ENCODE measurements at places on chromosomes 6 and 20.

DNA sequence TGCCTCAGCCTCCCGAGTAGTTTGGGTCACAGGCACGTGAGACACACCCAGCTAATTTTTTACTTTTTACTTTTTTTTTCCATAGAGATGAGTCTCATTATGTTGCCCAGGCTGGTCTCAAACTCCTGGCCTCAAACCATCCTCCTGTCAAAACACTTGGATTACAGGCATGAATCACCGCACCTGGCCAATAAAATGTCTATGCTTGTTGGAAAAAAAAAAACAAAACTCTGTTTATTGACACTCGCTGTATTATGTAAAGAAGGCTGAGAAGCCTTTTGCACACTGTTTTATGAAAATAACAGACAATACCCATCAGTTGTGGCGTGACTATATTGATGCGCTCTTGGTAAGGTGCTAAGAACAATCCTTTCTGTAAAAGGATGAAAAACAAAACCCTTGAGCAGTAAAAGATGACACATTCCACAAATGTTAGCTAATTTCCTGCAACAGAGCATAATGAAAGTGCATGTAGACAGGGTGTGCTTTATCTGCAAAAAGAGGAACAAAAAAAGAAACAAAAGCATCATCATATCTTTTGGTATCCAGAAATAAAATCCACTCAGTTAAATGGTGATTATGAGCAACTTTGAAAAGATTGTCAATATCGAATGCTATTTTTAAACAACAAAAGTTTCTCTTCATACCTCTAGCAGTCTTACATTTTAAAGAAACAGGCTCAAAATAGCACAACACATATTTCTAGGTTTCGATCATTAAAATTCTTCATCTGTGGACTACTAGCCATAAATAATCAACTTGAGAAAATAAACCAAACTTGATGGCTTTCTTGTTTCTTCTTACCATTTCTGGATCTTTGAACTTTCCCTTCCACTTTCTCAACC is 108.3 kb upstream of the PHACTR1 start:
- no peak for DNase-seq

DNA sequence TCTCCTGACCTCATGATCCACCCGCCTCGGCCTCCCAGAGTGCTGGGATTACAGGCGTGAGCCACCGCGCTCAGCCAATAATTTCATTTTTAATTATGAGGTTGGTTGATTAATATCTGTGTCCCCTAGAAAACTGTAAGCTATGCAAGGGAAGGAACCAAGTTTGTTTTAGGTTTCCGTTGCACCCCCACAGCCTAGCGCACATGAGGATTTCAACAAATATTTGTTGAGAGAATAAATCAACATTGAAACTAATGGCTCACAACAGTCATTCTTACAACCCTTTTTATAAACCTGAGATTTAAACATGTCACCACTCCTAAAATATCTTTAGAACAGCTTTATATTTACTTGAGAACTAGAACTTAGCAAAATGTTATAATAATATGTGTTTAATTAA is 114.0 kb upstream of the CARMIL1 start:
- no peak for DNase-seq

- DNase-seq: no peak
These were observed 161.0 kb downstream of the DHX35 start for GRCh38 chr20:39123185-39123557.

DNA sequence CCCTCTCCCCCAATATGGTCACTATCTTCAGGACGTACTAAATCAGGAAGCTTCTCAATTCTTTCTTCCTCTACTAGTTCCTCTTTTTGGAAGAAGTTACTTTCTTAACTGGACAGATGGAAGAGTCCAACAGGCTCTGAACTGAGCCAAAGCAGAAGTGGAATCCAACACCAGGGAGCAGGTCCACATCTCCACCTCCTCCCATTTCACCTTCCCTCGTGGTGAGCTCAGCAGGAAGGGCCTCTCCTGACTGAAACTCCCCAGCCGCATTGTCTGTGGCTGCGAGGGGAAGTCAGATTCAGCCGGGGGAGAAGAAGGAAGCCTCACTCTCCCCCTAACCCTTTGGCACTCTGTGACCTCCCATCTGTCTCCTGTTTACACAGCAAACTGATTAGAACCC is 63.8 kb upstream of the UST start:
- no peak for DNase-seq

DNA sequence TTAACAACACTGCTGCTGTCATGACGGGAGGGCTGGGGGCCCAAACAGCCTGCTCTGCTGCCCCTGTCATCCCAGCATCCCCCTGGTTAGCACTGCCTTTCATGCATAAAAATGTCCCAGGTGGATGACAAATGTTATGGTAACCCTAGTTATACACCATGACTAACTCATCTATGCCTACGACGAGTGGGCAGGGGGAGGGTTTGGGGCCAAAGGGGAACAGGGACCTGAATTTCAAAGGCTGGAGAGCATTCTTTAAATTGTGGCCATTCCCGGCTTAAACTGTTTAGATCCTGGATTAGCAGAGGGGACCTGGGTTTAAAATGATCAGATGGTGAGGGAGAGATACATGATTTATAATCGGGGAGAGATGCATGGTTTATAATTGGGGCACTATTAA is 24.4 kb downstream of the GNAS-AS1 start:
- DNase-seq: no peak

DNA sequence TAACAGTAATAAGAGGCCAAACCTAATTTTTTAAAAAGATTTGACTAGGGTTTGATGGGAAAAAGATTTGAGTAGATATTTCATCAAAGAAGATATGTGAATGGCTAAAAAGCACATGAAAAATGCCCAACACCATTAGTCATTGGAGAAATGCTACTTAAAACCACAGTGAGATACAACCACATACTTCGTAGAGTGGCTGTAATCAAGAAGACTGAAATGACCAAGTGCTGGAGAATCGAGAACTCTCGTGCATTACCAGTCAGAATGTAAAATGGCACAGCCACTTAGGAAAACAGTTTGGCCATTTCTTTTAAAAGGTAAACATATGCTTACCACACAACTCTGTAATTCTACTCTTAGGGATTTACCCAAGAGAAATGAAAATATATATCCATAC is 175.5 kb downstream of the EYA2 start:
- no peak for DNase-seq

DNA sequence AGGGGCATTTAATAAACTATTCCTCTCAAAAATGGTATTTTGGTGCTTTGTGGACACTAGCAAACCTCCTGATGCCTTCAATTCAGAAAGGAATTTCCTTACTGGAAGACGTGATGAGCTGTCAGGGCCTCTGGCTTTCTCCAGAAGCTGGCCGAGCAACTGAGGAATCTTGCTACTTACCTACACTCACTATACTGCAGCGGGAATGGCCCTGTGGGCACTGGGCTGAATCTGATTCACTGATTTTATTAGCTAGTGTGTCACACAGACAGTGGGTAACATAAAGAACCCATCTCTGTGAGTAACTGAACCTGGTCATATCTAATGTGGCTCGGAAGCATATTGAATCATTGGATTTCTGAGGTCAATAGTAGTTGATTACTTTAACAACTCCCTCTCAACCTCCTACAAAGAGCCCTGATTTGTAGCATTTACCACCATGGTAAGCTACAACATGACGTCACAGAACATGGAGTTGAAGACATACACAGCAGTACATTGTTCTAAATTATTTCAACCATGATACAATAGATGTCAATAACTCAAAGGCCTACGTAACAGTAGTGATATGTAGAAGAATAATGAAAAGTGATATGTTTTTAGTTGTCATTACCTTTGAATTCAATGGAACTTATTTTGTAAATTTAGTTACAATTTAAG is 232.1 kb downstream of the SYNE1 start:
- no peak for DNase-seq

- DNase-seq: no peak
These were observed 106.9 kb downstream of the SLC23A2 start for GRCh38 chr20:4894409-4894808.

- no peak for DNase-seq
These were observed 109.3 kb upstream of the EYA4 start for GRCh38 chr6:133131621-133132465.

- DNase-seq: no peak
These were observed 234.4 kb downstream of the PHACTR1 start for GRCh38 chr6:12950976-12951375.

GRCh38 chr6:136582711-136583471 is 32.7 kb upstream of the MAP7 start:
- peak; percentile 1 for DNase-seq

- DNase-seq: peak; percentile 38
These were observed 66.4 kb downstream of the STX11 start for GRCh38 chr6:144216668-144217218.

GRCh38 chr20:44075191-44075949 is 111.6 kb downstream of the JPH2 start:
- no peak for DNase-seq

- no peak for DNase-seq
These were observed 11.7 kb downstream of the RAB22A start for GRCh38 chr20:58321205-58321604.

DNA sequence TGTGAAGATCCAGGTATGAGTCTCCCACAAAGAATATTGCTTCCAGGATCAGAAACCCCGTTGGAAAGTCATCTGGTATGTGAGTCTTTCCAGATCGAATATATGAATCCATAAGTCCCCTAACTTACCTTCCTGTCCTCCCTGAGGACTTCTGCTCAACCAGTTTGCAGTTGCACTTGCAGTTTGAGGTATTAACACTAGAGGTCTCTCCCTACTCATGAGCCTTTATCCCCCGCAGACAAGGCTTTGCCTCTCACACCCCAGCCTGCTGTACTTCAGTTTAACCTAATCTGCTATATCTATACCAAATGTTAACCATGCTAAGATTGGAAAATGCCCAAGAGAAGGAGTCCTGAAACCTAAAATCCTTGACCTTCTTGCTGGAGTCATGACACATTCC is 135.3 kb upstream of the DEFB112 start:
- DNase-seq: peak; percentile 1

- DNase-seq: peak; percentile 59
These were observed 20.5 kb downstream of the PTK7 start for GRCh38 chr6:43096451-43097097.

DNA sequence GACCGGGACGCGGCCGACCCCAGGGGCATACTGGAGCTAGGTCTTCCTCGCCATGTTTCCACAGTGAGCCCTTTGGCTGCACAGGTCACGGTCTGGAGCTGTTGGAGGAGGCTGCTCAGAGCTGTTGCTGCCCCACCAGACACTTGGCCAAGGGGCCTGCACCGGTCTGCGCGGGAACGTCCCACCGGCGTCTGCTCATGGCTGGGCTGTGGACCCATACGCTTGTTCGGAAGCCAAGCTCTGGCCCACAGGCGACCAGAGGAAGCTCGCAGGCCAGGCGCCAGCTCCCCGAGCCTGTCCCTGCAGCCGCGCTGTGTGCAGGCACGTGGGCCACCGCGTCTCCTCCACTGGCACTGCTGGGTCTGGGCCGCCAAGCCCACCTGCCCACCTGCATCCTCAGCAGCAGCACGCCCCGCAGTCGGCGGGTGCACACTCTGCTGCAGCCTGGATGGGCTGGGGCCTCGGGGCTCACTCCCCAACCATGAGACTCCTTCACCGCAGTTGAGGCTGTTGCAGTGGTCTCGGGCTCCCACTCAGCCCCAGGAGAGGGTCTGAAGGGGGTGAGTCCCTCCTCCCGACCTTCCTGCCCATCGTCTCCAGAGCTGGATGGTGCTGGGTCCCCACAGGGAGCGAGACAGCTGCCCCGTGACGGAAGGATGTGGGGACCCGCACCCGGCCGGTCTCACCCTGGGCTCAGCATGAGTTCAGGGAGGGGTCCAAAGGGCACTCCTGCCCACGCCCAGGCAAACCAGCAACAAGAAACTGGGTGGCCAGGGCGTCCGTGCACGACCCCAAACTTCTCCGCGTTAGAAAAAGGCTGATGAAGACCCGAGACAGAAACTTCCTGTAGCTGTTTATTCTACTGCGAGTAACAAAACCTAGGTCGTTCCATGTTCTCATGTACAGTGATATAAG is 15.5 kb upstream of the TCFL5 start:
- DNase-seq: no peak

GRCh38 chr20:51789434-51789833 is 12.9 kb downstream of the SALL4 start:
- no peak for DNase-seq

DNA sequence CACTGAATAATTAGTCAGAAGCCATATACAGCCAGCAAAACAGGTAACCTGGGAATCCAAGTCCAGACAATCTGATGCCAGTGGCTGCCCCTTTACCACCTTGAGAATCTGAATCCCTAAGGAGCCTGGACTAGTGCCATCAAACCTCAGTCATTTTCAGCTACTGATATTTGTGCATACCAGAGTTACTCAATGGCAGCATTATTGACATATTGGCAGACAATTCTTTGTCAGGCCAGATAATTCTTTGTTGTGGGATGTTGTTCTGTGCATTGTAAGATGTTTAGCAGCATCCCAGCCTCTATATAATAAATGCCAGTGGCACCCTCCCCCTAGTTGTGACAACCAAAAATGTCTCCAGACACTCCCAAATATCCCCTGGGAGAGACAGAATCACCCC is 3.2 kb upstream of the EIF2S2 start:
- DNase-seq: no peak

- DNase-seq: no peak
These were observed 103.9 kb downstream of the AIG1 start for GRCh38 chr6:143164565-143165105.

DNA sequence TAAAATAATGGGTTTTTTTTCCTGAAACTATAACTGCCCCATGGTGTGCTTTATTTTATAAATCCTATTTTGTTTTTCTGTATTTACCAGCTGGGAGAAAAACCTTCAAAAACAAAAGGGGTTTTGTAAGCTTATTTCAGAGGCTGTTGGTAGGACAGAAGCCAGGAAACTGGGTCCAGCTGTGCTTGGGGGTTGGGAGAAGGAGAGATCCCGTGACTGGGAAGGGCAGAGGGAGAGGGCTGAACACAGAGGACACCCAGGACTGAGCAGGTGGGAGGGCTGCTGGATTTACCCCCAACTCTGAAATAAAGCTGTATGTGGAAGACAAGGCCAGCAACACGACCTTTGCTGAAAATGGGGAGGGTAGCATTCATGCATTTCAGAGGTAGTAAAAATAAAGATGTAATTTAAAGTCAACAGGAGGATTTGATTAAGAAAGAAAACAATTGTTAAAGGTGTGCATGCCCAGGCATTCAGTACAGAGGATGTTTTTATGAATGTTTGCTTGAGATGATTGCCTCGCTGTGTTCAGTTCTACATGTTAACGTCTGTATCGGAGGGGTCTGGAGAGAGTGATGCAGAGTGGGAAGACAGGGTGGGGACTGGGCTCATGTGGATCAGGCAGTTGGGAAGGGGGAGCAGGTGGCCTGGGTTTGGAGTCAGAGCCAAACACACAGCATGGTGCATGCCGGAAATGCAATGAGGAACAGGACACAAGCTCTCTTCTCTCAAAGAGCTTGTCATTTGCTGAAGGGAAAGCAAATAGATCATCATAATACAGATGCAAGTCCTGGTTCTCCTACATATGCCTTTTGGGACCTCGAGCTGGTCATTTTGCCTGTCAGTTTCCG is 21.4 kb downstream of the ARFGEF3 start:
- no peak for DNase-seq

All from H54 (cell line).